ENCODE measurements at places on chromosomes 1 and 21.

- DNase-seq: no peak
Measured at GRCh38 chr1:93844262-93845045, 34.6 kb downstream of the DNTTIP2 start.

DNA sequence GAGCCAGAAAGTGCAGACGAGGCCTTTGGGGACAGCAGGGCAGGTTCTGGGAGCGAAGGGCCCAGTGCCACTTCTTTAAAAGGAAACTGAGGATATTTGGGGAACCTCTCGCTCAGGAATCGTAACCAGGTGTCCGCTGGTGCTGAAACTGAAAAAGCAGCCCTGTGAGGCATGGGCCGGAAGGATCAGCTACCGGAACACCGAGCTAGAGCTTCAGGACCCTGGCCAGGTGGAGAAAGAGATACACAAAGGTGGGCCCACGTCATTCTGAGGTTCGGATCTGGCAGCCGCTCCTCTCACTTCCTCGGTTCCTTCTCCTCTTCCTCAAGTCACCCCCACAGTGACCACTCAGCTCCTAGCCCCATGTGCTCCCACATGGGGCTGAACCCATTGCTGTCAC, 18.1 kb downstream of the MX2 start:
- no peak for DNase-seq

DNA sequence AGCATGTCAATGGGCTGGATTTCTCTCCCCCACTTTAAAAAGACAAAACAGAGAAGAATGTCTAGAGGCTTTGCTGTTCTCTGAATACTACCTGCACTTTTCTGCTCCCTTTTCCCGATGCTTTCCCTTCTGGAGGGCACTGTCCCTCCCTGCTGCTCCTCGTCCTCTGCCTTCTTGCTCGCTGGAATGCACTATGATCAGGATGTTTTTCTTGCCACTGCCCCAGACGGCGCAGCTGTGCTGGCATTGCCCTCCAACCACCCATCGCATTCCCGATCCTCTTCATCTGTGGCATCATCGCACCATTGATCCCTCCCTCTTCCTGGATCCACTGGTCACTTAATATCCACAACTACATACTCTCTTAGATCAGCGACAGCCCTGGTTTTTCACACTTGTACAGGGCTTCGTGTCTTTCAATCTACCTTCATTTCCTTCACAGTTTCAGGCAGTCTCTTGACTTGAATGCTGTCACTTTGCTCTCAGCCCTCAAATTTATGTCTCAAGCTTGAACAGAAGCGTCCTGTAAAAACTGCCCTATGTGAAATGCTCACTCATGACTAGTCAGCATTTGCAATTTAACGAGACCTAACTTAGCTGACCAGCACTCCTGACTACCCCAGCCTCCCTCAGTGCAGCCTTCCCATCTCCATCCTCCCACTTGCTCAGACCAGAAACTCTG, 3.5 kb upstream of the OR11L1 start:
- DNase-seq: no peak

DNA sequence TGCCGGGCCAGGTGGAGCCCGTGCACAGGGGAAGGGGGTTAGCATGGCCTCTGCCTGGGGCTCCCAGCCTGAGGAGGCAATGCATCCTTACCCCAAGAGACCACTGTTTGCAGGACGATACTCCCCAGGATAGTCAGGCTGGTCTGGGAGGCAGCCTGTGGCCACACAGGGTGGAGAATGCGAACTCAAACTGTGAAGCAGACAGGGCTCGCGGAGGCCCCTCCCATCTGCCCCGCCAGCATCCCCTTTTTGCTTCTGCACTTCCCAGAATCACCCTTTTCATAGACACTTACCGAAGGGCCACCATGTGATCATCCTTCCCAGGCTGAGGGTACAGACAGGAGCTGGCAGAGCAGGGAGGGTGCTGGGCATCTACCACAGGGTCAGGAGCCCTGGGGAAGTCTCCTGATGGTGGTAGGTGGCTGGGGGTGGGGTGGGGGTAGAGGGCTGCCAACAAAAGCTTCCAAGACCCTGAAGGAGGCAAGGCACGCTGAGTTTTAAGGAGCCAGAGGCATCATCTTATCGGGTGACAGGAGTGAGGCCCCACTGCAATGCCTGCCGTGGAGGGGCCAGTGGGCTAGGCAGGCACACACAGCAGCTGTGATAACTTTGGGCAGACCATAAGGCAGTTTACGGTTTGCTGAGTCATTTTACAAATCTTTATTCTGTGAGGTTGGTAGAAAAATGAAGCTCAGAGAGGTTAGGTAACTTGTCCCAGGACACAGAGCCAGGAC, 31.3 kb upstream of the BTG2 start:
- no peak for DNase-seq

- peak; percentile 59 for DNase-seq
Measured at GRCh38 chr1:225911191-225912130, 12.6 kb downstream of the PYCR2 start.

GRCh38 chr1:98323388-98323787, 338.1 kb upstream of the SNX7 start:
- no peak for DNase-seq

- DNase-seq: no peak
Measured at GRCh38 chr1:54926970-54927369, 40.0 kb upstream of the DHCR24 start.

DNA sequence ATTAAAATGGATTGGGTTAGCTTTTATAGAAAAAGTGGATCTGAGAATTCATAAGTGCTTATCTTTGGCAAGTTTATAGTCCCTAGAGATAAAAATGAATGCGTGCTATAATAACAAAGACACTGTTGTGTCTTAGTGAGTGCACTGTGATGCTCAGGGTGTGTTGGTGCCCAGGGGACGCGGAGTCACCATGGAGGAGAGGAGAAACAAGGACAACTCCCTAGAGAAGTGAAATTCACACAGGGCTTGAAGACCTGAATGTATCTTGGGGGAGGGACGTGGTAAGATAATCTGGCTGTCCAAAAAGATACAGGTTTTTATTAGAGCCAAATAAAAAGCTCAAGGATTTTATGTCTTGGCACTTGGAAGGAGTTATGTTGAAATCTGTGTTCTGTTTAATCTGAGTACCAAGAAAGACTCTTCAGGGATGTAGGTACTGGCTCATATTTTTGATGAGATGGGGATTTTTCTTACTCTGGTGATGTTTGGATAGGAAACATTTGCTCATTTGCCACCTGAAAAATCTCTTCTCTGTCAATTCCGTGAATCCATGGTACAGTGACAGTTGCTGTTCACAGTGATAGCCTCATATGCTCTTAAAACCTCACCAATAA, 9.6 kb downstream of the SMYD2 start:
- DNase-seq: no peak

GRCh38 chr1:186306533-186306932, 68.5 kb downstream of the TPR start:
- DNase-seq: no peak

- DNase-seq: no peak
Measured at GRCh38 chr1:38860454-38860795, 853 bp upstream of the RRAGC start.

DNA sequence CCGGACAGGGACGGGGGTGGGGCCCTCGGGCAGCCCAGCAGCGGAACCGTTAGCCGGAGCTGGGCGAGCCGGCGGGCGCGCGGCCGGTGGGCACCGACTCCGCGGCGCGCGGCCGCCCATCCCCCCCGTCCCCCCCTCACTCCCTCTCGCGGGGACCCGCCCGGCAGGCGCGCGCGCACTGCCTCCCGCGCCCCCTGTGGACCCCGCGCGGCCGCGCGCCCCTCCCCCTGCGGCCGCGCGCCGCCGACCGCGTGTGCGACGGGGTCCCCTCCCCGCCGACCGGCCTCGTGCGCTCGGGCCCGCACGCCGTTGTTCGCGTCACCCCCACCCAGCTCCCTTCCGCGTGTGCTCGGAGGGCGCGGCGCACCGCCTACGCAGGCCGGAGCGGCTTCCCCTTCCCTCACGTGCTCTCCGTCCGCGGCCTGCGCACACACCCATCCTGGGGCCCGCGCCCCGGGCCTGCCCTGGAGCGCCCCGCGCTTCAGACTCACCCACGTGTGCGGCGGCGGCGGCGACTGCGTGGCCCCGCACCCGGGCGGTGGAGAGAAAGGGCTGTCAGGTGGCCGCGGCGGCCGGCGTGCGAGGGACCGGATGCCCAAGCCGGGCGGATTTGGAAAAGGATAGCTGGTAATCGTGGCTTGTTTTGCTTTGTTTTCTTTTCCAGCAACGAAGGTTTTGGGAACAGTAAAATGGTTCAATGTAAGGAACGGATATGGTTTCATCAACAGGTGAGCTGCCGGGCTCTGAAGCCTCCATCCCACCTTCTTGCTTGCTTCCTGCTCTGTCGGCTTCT, 717 bp downstream of the YBX1 start:
- peak; percentile 40 for DNase-seq

DNA sequence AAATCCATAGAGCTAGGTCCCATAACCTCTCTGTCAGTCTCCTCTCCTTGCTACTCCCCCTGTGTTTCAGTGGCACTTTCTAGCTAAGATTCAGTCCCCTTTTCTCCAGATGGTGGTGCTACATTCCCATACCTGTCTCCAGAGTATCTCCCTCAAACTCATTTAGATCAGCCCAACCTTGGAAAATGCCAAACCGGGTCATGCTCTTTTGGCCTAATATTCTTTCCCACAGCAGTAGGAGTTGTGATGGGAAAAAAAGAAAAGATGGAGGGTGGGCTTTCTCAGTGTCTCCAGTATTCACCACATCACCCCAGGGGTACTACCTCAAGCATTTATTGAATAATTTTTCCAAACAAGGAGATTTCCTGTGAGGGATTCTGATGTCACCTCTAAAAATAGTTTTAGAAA, 3.2 kb upstream of the RXFP4 start:
- no peak for DNase-seq

DNA sequence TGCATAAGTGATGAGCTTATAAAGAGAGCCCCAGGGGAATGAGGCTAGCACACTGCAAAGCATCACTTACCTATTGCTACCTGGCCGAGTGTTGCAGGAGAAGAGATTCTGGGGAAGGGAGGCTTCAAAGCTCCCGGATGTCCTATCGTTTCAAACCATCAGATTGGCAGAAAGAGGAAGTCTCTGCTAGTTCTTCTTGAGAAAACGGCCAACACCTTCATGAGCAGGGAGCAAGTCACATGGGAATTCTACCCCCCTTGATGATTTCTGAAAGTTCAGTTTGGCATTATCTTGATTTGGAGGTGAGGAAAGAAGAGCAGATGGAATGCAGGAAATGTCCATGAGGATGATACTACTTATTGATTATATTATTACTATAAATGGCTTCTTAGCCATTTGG, 16.2 kb downstream of the SYF2 start:
- DNase-seq: no peak

- DNase-seq: no peak
Measured at GRCh38 chr1:237478842-237479241, 411.9 kb downstream of the ZP4 start.

DNA sequence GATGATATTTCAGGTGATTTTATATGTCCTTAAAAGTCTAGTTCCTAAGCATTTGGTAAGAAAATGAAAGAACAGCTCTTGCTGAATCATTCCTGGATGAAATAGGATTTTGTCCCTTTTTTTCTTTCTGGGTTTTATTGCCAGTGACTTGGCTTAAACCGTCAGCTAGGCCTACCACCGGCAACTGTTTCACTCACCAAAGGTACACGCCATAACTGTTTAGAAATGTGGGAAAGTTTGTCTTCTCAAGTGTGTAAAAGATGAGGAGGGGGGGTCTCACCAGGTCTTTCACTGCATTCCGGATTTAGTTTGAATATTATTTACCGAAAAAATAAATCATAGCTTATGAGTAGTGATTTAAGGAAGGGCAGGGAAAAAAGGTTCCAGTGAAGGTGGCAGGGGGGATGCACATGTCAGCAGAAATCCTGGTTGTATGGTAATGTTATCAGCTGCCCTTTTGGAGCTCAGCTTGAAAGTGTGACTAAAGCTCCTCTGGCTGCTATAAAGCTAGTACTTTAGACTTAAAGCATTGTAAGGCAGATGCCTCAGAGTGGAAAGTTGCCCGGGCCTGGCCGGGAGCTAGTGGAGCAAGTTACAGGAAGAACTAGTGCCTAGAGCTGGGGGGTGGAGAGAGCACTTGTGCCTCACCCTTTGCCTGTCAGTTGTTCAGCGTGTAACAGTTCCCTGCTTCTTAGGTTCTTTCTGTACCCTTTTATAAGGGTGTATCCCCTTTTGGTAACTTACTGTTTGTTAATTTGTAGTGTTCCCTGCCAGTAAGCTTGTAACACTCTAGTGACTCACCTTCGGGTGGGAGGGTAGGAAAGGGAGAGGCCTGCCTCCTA, 3.1 kb downstream of the ATP1A1 start:
- DNase-seq: peak; percentile 34

- DNase-seq: no peak
Measured at GRCh38 chr1:46587069-46587468, 17.0 kb downstream of the MKNK1 start.

GRCh38 chr1:153976819-153977249, 640 bp downstream of the JTB start:
- DNase-seq: no peak

DNA sequence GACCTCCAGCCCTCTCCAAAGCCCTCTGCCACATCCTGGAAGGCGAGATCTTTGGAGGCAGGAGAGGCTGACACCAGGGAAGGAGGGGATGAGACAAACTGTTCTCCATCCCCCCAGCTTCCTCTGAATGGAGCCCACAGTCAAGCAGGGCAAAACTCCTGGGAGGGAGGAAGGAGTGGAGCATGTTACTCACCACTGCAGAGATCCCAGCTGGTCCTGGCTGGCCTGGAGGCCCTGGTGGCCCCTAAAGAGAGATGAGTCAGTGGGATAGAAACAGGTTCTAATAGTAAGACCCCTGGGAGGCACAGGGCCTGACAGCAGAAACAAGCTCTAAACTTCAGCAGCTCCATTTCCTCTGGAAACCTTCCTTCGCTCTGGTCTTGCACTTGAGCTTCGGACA, 14.0 kb upstream of the PEF1 start:
- no peak for DNase-seq
